Esophagus muscularis mucosa (tissue), 4 donors: ENCODE measurements at places on chromosomes 3 and 15. TPM values are rescaled to one million over a fixed set of nuclear protein-coding genes. Genes with fewer than 3 reads are reported as not detected.

- DNase-seq = no peak
These were observed 58.5 kb downstream of the ECT2 start for GRCh38 chr3:172808969-172809546.

DNA sequence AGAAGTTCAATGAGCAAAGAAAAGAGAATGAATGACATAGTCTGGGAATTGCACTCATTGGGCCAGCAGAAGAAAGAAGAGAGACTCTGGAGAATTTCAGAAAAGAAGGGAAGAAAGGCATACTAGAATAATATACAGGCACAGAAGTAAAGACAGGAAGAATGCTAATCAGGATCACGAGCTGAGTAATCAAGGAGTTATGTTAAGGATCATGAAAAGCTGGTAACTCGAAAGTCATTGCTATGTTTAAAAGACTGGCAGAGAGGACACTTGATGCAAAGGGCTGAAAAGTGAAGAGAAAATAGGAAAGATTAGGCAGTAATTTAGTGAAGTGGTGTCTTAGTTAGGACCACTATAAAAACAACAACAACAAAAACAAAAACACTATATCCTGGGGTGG, 284.1 kb downstream of the ZBBX start:
- DNase-seq = no peak

- no peak for DNase-seq
These were observed 150.2 kb downstream of the CHSY1 start for GRCh38 chr15:101101676-101102075.

GRCh38 chr3:107431246-107432012, 54.2 kb downstream of the CCDC54 start:
- DNase-seq = peak; percentile 95

DNA sequence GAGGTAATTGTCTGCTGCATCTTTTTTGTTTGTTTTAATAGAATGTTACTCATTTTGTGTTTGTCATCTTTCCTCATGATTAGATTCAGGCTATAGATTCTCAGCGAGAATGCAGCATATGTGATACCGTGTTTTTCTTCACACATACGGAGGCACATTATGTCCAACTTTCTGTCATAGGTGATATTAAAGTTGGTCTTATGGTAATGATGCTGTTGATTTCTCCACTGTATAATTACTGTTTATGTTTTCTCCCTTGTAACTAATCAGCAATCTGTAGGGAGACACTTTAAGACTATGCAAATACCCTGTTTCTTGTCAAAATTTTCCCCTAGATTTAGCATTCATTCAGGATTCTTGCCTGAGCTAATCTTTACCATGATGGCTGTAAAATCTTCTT, 87.6 kb downstream of the CLDN1 start:
- DNase-seq = no peak

DNA sequence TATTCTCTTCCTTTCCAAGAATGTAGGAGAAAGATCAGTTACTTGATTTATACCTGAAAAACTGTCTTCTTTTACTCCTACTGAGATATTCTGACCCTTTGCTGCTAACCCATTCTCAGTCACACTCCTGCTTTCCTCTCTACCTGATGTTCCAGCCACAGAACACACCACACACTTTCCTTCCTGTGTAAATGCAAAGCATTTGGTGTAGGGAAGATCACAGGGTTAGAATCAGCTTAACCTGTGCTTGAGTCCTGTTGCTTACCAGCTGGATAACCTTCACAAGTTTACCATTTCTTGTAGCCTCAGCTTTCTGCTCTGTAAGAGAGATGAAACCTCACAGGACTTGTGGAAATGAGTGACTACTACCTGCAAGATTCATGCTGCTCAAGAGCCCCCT, 489.8 kb upstream of the GOLIM4 start:
- no peak for DNase-seq

DNA sequence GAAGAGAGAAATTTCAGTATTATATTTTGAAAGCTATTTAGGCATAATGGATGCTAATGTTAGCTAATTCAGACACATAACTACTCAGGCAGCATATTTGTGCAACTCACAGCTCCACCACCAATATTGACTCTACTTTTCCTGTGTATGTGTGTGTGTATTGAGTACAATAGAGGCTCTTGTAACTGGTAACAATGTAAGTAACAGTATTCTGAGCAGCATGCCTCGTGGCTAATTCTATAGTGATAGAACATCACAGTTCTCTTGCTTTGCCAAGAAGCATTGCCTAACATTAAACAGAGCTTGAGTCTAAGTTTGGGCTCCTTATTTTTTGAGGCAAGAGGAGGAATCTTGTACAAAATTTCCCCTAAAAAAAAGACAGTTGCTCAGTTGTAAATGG, 98.6 kb upstream of the ARHGEF26 start:
- no peak for DNase-seq

GRCh38 chr15:85141726-85142125, 160.1 kb downstream of the PDE8A start:
- DNase-seq = no peak

GRCh38 chr3:108088146-108088545, 2.7 kb downstream of the CD47 start:
- no peak for DNase-seq

DNA sequence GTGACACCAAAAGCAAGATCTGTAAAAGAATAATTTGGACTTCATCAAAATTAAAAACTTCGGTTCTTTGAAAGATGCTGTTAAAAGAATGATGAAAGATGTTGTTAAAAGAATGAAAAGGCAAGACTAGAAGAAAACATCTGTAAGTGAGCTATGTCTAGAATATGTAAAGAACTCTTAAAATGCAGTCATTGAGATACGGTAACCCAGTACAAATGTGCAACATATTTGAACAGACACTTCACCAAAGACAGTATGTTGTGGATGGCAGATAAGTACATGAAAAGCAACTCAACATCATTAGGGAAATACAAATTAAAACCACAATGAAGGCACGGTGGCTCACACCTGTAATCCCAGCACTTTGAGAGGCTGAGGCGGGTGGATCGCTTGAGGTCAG, 139.5 kb downstream of the LRIG1 start:
- no peak for DNase-seq

- peak; percentile 70 for DNase-seq
These were observed 33.8 kb downstream of the ALDH1L1 start for GRCh38 chr3:126146525-126147146.

GRCh38 chr3:21505711-21506460, 245.1 kb downstream of the ZNF385D start:
- no peak for DNase-seq

The NPTN gene
- total RNA-seq = 229 TPM

The CCR3 gene
- total RNA-seq = not detected

The RPL39L gene
- 6.6 TPM for total RNA-seq

The STRIT1 gene
- total RNA-seq = not detected

The ARRDC4 gene
- total RNA-seq = 115 TPM
